ENCODE measurements at places on chromosomes 16 and 17.
A peak's percentile ranks its signal among the peaks of the same experiment; 100 is the strongest.

GRCh38 chr17:77884019-77884418, 74.5 kb upstream of the TNRC6C start:
- DNase-seq: peak; percentile 70

DNA sequence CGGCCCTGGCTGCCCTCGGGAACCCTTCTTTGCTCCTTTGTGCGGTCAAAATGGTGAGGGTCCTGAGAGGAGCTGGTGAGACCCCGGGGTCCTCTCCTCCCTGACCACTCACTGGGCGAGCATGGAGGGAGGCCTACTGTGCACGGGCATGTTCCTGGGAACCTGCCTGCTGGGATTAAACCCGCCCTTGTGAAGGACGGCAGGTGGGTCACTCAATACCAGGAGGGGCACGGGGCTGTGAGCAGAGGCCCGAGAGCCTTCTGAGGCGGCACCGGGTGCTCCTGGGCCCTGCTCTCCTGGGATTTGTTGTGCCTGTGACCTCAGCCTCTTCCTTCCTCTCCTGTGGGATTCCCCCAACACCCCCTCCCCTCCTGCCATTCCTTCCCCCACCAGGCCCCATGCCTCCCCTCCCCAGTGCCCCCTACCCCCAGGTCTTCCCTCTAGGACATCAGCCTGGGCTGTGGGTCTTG, 19.7 kb downstream of the METRNL start:
- DNase-seq: no peak

GRCh38 chr17:29216856-29217255, 29.8 kb upstream of the CRYBA1 start:
- no peak for DNase-seq

DNA sequence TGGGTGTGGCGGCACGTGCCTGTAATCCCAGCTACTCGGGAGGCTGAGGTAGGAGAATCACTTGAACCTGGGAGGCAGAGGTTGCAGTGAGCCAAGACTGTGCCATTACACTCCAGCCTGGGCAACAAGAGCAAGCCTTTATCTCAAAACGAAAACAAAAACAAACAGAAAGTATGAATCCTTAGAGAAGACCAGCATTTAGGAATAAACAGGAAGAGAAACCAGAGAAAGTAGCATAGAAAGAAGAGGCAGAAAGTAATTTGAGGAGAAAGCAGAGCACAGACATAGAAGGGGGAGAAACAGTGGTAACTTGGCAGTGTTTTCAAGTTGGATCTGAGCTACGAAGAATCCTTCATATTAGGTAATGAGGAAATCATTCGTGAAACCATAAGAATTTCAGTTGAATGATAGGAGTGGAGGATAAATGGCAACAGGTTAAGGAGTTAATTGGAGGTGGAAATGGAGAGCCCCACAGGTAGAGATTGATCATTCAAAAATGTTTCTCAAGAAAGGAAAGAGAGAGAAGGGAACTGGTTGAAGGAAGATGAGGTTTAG, 9.7 kb upstream of the CCL2 start:
- no peak for DNase-seq

GRCh38 chr16:25270577-25270976, 12.9 kb upstream of the ZKSCAN2 start:
- DNase-seq: no peak

- DNase-seq: peak; percentile 36
These were observed 11.4 kb downstream of the CTNS start for GRCh38 chr17:3647769-3648555.
